Daoy (cell line): ENCODE measurements at places on chromosomes 16 and 17. TPM values are rescaled to one million over a fixed set of nuclear protein-coding genes. Genes with fewer than 3 reads are reported as not detected.

TSR1 gene
- total RNA-seq = 117 and 127 TPM in 2 replicates

CHMP1A gene
- total RNA-seq = 69.7 and 80.2 TPM in 2 replicates

MYH10 gene
- total RNA-seq = 28.4 and 32.9 TPM in 2 replicates

MT1A gene
- total RNA-seq = not detected in 2 replicates

TPSG1 gene
- total RNA-seq = 0.23 TPM in 1 of 2 replicates, not detected in the other

HBQ1 gene
- total RNA-seq = not detected in 2 replicates

ABCA6 gene
- 0.03 TPM in 1 of 2 replicates, not detected in the other for total RNA-seq

PCTP gene
- 5.9 and 8.1 TPM in 2 replicates for total RNA-seq

KRTAP2-2 gene
- not detected in 2 replicates for total RNA-seq

C17orf78 gene
- total RNA-seq = not detected in 2 replicates

GRCh38 chr17:61660746-61661485, 69.9 kb upstream of the NACA2 start:
- DNase-seq = no peak

GRCh38 chr17:17851103-17852002, 14.6 kb upstream of the SREBF1 start:
- DNase-seq = no peak

DNA sequence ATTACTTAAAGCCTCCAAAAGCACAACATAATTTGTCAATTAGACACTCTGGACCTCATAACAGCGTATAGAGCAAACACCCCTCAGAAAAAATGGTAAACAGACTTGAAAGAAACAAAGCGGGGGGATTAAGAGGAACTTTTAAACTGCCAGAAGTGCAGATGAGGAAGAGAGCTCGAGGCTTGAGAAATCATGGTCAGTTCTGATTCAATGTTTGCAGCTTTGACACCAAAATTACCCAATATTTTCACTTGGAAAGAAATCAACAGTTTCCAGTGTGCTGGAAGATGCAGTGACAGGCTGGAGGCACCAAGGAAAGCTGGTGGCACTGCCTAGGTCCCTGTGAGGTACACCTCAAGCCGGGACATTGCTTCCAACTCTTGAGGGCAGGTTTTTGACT, 180.9 kb upstream of the TOX3 start:
- no peak for DNase-seq

GRCh38 chr17:6910987-6911603, 79.6 kb upstream of the TEKT1 start:
- peak; percentile 17 for DNase-seq

DNA sequence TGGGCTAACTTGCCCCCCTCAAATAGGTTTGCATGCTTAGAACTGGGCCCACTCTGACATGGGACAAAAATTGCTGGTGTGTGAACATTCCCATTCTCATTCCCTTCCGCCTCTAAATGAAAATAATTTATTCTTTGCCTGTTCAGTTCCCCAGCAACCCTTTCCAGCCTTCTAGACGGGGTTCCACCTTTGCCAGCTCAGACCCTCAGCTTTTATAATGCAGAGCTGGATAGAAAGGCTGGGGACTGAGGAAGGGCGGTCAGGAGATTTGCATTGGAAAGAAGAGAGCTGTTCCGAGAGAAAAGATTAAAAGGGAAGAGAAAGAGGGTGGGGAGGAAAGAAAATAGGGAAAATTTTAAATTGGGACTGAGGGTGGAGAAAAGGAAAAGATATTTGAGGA, 151.1 kb upstream of the WSCD1 start:
- no peak for DNase-seq

GRCh38 chr16:10616756-10617640, 36.6 kb upstream of the EMP2 start:
- peak; percentile 71 for DNase-seq

DNA sequence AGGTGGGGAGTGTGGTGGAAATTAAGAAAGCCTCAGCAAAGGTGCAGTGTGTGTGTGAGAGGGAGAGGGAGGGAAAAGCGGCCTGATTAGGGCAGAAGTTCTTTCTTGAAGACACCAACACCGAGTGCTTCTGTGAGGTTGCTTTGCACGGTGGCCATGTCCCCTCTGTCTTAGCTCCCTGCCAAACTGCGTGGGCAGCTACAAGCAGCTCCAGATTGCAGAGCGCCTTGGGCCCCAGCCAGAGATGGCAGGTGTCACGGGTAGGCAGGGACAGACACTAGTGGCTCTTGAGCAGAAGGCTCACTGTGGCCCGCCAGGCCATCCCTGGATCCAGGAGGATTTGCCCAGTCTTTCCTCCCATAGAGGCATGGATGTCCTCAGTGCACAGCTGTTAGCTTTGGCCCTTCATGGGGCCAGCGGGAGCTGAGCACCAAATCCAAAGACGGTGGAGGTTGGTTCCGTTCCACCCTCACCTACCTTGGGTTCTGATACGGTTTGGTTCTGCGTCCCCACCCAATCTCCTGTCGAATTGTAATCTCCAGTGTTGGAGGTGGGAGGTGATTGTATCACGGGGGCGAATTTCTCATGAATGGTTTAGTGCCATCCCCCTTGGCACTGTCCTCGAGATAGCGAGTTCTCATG, 21.4 kb downstream of the KIAA0513 start:
- DNase-seq = no peak

- no peak for DNase-seq
These were observed 13.0 kb upstream of the LGALS3BP start for GRCh38 chr17:78992542-78993212.

GRCh38 chr16:48613061-48613957, 3.3 kb upstream of the N4BP1 start:
- DNase-seq = no peak

DNA sequence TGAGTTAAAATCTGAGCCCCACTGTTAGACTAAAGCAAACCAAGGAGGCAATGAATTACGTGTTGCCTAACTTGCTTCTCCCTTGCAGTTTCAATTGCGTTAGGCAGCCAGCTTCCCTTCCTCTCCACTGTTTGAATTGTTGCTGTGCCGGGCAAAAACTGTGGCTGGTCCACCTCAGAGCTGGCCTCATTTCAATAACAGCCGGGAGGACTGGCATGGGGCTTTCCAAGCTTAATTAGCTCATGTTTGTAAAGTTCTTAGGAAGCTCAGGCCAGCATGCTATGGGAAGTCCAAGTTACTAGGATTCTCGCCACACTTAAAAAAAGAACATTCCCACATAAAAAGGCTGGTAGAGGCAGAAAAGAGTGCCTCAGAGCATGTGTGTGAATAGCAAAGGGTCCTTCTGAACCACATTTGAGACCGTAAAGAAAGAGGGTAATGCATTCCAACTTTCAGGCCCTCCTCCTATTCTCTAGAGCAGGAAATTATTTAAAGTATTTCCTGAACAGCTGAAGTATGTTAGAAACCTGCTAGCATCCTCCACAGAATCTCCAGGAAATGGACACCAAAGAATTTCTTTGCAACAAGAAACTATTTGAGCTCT, 79.0 kb upstream of the SMURF2 start:
- DNase-seq = peak; percentile 74

- no peak for DNase-seq
These were observed 3.6 kb downstream of the SCNN1G start for GRCh38 chr16:23186171-23186570.

- DNase-seq = no peak
These were observed 109.2 kb downstream of the SDR42E1 start for GRCh38 chr16:81902025-81902424.

- no peak for DNase-seq
These were observed 19.8 kb downstream of the MPG start for GRCh38 chr16:97822-98221.

- no peak for DNase-seq
These were observed 20.6 kb upstream of the GAN start for GRCh38 chr16:81293909-81294802.

DNA sequence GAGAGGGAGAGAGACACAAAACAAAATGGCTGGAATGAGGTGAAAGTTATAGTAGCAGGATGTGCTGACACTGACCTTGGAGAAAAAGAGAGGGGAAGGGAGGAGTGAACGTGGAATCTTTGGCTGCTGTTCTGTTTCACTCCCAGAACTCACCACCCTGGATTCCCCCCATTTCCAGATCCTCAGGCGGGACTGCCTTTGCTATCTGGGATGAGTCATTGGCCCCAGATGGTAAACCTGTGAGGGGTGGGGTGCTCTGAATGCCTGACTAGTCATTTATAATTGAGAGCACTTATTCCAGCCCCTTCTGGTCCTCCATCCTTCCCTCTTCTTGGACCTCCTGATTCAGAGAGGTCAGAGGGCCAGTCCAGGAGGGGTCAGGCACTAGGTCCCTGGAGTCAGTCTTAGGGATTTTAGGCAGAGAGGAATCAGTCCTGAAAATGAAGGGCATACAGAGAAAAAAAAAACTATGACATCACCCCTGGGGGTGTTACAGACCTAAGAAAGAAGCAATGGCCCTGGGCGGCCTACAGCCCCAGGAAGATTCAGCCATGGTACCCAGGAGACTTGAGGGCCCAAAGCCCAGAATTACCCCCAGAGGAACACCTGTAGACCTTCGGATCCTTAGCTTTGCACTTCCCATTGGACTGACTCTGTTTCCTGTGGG, 2.2 kb upstream of the ZG16 start:
- DNase-seq = peak; percentile 74

DNA sequence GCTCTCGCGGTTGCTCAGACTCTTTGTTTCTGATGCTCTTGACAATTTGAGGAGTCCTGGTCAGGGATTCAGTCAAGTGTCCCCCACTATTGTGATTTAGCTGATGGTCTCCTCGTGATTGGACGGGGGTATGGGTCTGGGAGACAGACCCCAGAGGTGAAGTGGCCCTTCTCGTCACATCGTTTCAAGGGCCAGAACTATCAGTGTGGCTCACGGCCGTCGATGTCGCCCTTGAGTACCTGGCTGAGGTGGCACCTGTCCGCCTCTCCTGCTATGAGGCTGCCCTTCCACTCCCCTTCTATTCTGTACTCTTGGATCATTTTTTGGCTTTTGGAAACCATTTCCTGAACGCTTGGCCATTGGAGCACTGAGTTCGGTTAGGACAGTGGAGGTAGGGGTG, 7.4 kb upstream of the MEAK7 start:
- no peak for DNase-seq

DNA sequence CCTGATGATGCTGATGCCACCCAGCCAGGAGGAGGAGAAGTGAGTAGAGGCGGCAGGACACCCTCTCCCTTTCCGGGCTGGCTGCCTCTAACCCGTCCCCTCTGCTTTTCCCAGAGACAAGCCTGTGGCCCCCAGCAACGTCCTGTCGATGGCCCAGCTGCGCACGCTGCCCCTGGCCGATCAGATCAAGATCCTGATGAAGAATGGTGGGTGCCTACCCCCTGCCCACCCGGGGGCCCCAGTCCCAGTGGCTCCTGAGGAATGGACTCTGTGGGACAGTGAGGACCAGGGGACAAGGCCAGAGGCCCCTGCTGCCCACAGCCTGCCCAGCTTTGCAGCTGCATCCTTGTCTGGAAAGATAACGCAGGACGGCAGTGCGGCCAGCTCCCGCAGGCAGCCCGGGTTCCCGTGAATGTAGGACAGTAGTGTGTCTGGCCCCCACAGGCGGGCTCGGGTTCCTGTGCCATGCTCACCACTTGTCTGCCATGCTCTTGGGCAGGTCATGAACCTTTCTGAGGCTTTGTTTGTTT, 19.9 kb downstream of the POLR3E start:
- DNase-seq = no peak

DNA sequence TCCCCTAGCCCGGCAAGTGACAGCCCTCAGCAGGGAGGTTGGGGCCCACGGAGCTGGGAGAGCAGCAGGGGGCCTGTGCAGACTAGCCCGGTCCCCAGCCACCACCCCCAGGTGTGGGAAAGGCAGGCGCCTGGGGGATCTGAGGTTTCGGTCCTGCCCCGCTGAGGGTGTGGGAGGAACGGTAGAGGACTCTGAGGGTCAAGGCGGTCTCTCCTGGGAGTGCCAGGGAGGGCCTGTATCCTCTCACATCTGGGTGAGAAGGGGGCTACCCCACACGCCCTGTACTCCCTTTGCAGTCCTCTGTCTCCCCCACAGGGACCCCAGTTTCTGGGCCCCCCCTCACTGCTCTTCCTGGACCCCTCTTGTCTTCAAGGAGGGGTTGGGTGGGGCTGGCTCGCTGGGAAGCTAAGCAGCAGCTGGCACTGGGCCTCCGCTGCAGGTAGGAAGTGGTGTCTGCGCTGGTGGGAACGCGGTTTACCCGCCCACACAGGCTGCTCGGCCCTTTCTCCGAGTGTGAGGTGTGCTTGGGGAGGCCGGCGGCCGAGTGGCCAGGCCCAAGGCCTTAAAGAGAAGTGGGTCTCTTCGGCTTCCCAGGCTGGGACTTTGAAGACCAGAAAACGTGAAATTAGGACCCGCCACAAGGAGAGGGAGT, 15.4 kb downstream of the CD7 start:
- DNase-seq = no peak

DNA sequence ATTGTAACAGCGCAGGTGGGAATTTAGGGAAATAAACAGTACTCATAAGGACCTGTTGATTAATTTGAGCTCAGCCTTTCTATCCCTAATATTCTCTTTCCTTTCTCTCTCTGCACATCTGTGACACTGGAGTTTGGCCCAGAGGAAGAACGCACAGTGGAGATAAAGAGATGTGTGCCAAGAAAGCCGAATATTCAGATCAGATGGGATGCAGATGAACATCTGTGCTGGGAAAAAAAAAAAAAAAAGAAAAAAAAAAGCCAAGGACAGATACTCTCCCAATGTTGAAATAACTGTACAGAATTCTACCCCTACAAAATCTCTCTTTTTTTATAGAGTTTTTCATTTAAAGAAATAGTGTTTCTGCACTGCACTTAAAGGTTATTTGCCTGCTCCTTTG, 485.4 kb downstream of the KCNJ2 start:
- DNase-seq = no peak

DNA sequence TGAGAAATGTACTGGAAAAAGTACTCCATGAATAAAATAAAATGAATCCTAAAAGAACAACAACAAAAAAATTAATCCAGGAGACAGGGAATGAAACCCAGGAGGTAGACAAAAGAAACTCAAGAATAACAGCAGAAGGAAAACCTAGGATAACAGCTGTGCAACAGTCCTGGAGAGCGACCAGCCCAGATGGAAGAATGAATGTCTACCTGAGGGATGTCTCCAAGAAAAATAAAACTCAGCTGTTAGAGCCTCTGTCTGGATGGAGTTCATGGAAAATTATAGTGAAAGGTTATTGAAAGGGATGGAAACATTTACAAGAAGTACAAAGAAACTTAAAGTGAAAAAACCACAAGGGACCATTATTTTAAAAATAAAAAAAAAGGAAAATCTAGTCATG, 135.8 kb upstream of the CA10 start:
- DNase-seq = no peak

- no peak for DNase-seq
These were observed 27.1 kb downstream of the SCPEP1 start for GRCh38 chr17:57004944-57005579.

GRCh38 chr16:8878523-8878911, 3.6 kb upstream of the LITAFD start:
- DNase-seq = peak; percentile 42

- DNase-seq = no peak
These were observed 1.2 kb downstream of the C16orf54 start for GRCh38 chr16:29744541-29745101.

- DNase-seq = no peak
These were observed 3.8 kb upstream of the NSRP1 start for GRCh38 chr17:30112794-30113193.

DNA sequence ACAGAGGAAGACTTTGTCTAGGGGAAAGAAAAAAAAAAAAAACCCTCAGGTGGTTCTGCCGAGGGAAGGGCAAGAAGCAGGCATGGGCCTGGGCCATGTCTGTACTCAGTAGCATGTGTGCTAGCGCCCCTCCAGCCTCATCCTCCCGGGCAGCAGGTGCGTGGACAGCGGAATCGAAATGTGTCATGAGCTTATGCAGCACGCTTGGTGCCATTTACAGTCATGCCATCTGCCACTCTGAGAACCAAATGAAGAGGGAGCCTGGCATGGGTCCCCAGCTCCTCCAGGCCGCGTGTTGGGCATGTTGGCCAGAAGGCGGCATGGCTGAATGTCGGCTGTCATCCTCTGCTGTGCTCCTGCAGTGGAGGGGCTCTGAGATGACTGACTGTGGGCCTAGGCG, 31.4 kb downstream of the CRAMP1 start:
- DNase-seq = no peak

- peak; percentile 61 for DNase-seq
These were observed 18.0 kb downstream of the XPO6 start for GRCh38 chr16:28193530-28194423.
